ENCODE measurements at places on chromosomes 7 and 10.

DNA sequence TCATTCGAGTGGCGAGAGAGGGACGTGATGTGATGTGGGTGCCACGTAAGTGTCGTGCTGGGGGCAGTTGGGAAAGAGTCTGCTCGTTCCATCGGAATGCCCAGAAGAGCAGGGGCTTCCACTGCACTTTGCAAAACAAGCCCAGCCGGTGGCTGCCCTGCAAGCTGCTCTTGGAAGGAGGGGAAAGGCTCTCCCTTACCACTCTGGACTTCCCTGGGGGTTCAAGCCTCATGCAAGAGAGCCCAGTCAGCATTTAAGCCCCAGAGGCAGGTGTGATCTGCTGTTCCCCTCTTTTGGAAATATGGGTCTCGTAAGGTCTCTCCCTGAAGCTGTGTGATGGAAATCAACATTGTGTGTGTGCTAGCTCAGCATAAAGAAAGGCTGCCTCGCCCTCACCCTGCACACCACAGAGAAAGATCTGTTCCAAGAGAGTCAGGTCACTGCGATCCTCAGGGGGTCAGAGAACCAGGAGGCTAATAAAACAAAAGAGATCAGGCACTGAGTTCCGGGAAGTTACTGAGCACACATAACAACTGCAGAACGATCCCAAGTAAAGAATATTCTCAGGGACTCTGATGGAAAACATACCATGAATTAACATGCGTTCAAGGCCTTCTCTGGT lies 212.5 kb downstream of the ADAM12 start:
- no peak for DNase-seq

- no peak for DNase-seq
These were observed 7.7 kb downstream of the BLNK start for GRCh38 chr10:96263669-96264068.

DNA sequence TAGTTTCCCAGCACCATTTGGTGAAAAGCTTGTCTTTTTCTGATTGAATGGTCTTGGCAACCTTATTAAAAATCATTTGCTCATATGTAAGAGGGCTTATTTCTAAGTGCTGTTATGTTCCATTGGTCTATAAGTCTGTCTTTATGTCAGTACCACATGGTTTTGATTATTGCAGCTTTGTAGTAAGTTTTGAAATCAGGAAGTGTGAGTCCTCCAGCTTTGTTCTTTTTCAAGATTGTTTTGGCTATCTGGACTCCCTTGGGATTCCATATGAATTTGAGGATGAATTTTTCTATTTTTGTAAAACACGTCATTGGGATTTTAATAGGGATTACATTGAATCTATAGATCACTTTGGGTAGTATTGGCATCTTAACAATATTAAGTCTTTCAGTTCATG lies 5.4 kb downstream of the KIF11 start:
- no peak for DNase-seq

DNA sequence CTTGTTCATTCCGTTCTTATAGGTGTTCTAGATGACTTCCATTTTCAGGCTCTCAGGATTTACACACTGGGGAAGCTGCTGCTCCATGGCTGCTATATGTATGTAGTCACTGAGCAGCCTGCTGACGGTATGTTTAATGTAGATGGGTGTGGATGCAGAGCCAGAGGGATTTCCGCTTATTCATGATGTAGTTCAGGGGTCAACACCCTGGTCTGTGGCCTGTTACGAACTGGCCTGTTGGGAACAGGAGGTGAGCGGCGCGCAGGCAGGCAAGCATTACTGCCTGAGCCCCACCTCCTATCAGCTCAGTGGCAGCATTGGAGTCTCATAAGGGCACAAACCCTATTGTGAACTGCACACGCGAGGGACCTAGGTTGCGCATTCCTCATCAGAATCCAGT lies 33.9 kb downstream of the DNAJB6 start:
- no peak for DNase-seq

GRCh38 chr10:60967854-60968484 lies 24.0 kb upstream of the RHOBTB1 start:
- DNase-seq = no peak

DNA sequence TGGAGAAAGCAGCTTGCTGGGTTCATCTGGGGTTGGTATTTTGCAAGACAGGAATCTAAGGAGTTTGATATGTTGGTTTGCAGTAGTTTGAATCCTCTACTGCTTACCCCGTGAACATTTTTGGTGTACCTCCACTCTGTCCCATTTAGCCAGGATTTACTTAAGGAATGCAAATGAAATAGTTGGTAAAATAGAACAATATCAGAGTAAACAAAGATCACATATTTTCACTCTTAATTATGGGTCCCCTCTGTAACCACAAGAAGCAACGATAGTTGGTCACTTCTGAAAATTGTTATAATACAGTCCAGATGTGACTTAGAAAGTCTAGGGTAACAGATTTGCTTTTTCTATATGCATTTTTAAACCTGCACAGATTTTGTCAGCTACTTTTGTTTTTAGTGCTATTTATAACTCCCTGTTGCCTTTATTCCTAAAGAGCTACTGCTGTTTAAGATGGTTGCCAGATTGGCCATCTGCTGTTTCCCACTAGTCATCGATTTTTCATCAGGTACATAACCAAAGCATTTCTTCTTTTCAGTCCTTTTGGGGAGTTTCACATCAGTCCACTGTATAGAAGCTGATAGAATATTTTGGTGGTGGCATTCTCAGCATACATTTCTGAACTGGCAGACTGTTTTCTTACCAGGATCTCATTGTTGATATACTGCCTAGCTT lies 37.6 kb downstream of the MAPK8 start:
- DNase-seq = no peak

DNA sequence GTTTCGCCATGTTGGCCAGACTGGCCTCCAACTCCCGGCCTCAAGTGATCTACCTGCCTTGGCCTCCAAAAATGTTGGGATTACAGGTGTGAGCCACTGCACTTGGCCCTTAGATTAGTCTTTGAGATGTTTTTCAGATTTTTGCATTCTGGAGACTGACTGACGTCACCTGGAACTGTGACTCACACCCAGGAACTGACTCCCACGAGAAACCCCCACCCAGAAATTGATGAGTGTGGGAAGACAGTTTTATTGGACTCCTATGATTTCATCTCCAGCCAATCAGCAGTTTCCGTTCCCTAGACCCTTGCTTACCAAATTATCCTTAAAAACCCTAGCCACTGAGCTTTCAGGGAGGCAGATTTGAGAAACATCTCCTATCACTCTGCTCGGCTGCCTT lies 867.3 kb downstream of the TYW1 start:
- no peak for DNase-seq

- no peak for DNase-seq
These were observed 7.9 kb downstream of the RET start for GRCh38 chr10:43084812-43085211.

DNA sequence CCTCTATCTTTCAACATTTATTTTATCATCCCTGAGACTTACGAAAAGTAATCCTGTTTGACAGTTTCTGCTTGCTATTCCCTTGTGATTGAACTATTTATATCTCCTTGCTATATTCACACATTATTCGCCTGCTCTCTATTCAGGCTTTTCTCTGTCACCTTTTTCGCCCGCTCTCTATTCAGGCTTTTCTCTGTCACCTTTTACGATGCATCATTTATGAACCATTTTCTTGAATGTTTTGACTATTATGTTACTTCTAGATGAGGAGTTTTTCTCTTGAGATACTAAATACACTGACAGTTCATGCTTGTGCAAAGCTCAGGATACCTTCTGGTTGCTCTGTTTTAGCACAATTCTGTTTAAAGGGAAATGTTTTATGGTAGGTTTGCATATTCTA lies 143.3 kb upstream of the VSTM2A start:
- no peak for DNase-seq

DNA sequence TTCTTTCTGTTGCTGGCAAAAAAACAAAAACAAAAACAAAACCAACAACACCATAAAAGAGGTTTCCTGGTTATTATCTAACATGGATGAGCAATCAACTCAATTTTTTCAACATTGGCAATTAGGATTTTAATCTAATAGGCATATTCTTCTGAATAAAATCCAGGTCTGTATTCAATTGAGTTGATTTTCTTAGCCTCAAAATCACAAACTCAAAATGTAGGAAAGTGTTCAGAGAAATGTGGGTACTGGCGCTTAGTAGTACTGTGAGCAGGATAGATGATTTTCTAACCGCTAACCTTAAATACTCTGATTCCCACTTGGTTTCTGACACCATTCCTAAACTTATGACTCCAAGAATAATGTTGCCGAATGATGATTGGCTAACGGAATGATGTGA lies 5.6 kb downstream of the WNT16 start:
- no peak for DNase-seq

DNA sequence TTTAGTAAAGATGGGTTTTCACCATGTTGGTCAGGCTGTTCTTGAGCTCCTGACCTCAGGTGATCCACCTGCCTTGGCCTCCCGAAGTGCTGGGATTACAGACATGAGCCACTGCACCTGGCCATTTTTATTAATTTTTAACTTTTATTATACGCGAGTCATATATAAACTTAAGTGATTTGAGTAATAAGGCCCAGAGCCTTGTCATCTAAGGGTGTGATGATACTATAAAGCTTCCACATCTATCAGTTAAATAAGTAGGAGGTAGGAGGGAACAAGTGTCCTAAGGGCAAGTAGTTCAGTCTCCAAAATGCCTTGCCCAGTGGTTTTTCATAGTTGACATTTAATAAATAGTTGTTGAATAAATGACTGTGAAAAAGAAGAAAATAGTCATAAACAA lies 13.3 kb upstream of the HILPDA start:
- DNase-seq = no peak

DNA sequence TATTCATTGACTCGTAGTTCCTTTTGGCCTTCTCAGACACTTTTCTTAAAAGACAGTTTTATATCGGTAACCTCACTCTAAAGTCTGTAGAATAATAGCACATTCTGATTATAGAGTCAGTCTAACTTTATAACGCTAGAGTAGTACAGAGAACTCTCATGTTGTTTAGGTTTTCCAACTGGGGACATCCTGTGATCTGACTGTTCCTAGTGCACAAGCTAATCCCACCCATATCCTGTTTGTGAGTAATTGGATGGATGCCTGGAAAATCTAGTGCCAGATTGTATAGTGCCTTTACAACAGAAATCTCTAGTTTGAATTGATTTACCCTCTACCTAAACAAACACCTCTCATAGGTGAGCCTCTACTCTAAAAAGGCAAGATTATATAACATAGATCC lies 107.4 kb downstream of the ZEB1 start:
- DNase-seq = no peak

GRCh38 chr10:61750943-61751471 lies 88.3 kb downstream of the CABCOCO1 start:
- DNase-seq = peak; percentile 62

GRCh38 chr10:28280652-28281051 lies 22.2 kb downstream of the MPP7 start:
- no peak for DNase-seq

DNA sequence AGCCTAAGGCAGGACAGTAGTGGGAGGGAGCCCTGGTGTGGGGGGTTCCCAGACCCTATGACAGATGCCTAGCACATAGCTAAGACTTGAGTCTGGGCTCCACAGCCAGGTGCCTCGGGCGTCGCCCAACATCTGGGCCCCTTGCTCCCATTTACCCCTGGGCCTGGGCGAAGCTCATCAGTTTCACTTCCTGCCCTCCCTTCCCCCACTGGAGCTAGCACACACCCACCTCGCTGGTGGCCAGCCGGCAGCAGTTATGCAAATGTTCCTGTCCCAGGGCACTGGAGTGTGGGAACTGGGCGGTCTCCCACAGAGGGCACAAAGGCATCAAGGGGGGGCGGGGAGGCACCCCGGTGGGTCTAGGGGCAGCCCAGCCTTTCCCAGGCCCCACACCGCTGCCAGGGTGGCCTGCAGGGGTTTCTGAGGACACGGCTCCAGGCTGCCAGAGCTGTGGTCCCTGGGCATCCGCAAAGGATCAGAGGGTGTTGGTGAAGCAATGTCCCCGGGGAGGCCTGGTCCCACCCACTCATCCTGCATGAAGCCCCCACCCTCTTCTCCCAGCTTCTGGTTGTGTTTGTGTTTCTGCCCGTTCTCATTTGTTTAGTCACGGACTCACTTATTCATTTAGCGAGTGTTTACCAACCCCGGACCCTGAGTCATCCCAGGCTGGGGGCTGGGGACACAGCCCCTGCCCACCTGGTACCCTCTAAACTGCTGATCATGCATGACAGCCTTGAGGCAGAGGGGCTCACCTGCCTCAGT lies 20.4 kb downstream of the SH2B2 start:
- no peak for DNase-seq

GRCh38 chr7:96045919-96046318 lies 273.6 kb downstream of the DYNC1I1 start:
- DNase-seq = no peak

GRCh38 chr7:55657654-55658053 lies 85.4 kb upstream of the VOPP1 start:
- DNase-seq = no peak

DNA sequence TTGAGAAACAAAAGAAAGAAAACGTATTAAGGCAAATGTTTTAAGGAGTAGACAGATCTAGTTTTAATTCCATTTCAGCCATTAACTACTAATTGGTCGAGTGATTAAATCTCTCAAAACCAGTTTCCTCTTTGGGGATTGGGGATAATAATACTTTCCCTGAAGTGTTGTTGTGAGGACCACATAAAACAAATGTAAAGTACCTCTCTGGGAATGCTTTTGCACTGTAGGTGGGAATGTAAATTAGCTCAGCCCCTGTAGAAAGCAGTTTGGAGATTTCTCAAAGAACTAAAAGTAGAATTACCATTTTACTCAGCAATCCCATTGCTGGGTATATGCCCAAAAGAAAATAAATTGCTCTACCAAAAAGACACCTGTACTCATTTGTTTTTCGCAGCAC lies 36.0 kb upstream of the PPP1R3C start:
- no peak for DNase-seq

- DNase-seq = no peak
These were observed 96.6 kb downstream of the GATA3 start for GRCh38 chr10:8151086-8151485.

GRCh38 chr7:72785166-72785955 lies 42.6 kb downstream of the TYW1B start:
- no peak for DNase-seq

GRCh38 chr7:17044861-17045260 lies 163.1 kb upstream of the AGR3 start:
- DNase-seq = no peak

- DNase-seq = no peak
These were observed 20.2 kb upstream of the ELFN1 start for GRCh38 chr7:1649751-1650326.

DNA sequence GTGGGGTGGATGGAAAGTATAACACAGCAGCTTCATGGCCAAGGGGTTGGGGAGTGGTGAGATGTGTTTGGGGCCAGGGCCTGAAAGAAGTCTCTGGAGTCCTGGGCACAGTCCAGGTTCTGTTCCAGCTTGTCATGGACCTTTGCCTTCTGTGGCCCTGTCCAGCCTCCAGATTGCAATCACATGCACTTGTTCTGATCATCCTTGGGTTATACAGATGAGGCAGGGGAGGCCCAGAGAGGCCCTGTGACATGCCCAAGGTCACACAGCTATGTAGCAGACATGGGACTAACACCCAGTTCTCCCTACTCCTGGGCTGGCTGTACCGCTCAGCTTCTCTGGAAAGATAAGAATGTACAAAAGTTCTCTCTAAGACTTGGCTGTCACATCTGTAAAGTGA lies 11.7 kb downstream of the VWA2 start:
- no peak for DNase-seq

All from CD4-positive, alpha-beta memory T cell (primary cell).